ENCODE measurements at places on chromosomes 7 and 10.
A peak's percentile ranks its signal among the peaks of the same experiment; 100 is the strongest.

GRCh38 chr10:59382831-59383295, 20.5 kb upstream of the FAM13C start:
- no peak for DNase-seq

DNA sequence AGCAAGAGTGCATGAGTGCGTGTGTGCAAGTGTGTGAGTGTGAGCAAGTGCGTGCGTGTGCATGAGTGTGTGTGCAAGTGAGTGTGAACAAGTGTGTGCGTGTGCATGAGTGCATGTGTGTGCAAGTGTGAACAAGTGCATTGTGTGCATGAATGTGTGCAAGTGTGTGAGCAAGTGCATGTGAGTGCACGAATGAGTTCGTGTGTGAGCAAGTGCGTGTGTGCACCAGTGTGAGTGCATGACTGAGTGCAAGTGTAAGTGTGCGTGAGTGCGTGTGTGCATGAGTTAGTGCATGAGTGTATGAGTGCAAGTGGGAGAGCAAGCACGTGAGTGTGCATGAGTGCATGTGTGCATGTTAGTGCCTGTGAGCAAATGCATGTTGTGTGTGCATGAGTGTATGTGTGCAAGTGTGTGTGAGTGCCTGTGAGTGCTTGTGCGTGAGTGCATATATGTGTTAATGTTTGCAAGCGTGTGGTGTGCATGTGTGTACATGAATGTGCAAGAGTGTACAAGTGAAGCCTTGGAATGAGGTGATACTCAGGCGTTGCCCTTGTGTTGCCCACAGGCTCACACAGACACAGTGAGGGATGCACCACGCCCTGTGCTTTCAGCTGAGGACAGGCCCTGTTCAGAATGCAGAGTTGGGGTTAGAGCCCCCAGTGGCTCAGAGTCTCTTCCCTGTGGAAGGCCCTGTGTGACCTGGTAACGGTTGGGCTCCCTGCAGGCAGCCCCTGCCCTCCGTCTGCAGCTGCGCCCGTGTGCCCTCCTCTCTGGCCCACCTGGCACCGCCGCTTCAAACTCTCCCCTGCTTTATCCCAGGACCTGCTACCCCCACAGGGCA, 97.1 kb downstream of the NKX6-2 start:
- no peak for DNase-seq

- DNase-seq: no peak
These were observed 14.8 kb upstream of the NRP1 start for GRCh38 chr10:33349268-33349667.

DNA sequence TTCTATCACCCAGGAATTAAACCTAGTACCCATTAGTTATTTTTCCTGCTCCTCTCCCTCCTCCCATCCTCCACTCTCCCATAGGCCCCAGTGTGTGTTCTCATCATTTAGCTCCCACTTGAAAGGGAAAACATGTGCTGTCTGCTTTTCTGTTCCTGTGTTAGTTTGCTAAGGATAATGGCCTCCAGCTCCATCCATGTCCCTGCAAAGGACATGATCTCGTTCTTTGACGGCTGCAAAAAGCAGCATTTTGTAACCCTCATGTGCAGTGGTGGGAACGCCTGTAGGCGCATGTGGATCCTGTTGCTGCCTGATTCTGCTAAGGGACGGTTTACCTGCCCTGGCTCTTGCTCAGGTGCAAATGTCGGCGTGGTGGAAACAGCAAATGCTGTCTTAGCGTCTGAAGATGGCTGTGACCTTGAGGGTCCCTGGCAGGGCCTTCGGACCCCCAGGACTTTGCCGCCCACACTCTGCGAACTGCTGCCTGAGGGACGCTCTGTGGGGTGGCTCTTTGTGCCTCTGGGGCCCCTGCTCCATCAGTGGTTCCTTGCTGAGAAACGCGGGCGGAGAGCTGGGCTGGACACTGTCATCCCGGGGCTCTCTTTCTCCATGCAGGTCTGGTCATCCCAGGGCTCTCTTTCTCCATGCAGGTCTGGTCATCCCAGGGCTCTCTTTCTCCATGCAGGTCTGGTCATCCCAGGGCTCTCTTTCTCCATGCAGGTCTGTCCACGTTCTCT, 5.6 kb upstream of the MTG1 start:
- no peak for DNase-seq

DNA sequence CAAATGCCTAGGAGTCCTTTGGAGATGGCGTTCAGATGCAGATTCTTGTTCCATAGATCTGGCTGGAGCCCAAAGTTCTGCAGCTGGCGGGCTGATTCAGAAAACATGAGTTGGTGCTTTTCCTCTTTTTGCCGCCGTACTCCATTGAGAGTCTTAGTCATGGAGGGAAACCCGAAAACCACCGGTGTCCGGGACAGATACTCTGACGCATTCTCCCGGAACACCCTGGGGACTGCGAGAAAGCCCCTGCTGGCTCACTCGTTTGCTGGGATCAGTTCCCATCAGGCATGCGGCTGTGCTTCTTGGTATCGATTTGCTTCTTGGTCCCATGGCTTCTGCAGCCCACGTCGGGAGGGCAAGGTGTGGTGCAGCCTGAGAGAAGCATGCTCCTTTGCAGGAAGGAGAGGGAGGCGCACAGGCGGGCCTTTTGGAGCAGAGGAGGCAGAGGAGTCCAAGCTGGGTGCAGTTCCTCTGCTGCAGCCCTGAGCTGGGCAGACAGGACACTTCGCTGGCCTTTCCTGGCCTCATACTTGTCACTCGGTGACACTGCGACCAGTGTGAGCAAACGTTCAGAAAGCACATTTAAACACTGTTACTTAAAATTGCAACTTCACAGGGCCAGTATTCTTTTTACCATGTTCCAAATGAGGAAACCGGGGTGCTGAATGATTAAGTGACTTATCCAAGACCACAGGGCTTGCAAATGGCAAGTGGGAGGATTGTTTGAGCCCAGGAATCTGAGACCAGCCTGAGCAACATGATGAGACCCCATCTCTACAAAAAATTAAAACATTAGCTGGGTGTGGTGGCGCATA, 30.6 kb upstream of the PFKFB3 start:
- no peak for DNase-seq

- no peak for DNase-seq
These were observed 911 bp upstream of the ZP3 start for GRCh38 chr7:76423666-76424412.

DNA sequence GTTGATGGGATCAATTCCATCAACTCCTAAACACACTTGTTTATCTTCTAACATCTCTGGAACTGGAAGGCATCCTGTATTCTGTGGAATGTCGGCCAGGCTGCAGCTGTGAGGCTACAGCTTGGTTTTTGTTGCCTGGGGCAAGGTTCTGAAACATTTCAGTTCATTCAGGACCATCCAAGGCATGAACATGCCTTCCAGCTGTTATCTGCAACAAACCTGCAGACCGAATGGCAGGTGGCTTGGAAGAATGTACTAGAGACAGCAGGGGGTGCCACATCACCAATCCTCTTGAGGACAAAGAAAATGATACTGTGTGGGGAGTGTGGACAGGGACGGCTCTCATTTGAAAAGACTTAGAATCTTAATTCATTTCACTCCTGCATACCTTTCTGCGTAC, 12.4 kb downstream of the PAPOLB start:
- peak; percentile 58 for DNase-seq

DNA sequence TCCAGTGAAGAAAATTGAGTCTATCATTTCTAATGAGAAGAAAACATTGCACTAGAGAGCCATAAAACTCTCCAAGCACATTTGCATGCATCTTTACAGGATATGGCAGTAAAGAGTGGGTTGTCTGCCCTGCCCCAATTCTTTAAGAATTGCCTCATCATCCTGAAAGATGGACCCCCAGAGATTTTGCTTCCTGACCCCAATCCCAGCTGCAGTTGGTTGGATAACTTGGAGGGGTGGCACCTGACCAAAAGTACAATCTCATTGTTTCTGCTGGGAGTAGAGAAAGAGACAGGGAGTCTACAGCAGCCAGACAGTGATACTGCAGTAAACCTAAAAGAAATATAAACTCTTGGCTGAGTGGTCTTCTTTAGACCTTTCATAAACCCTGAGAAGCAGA, 49.1 kb upstream of the ADCY1 start:
- DNase-seq: no peak

GRCh38 chr10:91434041-91434440, 23.9 kb downstream of the HECTD2 start:
- no peak for DNase-seq

- DNase-seq: peak; percentile 74
These were observed 2.6 kb downstream of the TMEM243 start for GRCh38 chr7:87216701-87217508.

GRCh38 chr7:55515569-55516279, 56.6 kb downstream of the VOPP1 start:
- DNase-seq: peak; percentile 54
